ENCODE measurements at places on chromosomes 7 and 10.

DNA sequence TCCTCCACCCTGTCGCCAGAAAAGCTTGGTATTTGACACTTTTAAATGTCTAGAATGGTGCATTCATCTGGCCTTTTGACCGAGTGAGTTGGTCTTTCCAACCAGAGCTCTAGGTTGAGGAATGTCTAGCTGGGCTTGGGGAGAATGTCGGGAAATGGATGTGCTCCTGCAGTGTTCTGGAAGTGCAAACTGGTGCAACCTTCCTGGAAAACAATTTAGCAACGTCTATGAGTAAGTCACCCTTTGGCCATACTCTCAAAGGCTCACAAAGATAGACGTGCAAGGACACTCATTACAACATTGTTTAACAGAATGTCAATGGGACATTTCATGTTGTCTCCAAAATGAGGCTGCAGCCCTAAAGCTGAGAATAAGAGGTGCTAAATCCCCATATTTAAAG, 12.2 kb upstream of the NMT2 start:
- no peak for DNase-seq

GRCh38 chr10:38038932-38039245, 28.4 kb downstream of the ZNF33A start:
- no peak for DNase-seq

DNA sequence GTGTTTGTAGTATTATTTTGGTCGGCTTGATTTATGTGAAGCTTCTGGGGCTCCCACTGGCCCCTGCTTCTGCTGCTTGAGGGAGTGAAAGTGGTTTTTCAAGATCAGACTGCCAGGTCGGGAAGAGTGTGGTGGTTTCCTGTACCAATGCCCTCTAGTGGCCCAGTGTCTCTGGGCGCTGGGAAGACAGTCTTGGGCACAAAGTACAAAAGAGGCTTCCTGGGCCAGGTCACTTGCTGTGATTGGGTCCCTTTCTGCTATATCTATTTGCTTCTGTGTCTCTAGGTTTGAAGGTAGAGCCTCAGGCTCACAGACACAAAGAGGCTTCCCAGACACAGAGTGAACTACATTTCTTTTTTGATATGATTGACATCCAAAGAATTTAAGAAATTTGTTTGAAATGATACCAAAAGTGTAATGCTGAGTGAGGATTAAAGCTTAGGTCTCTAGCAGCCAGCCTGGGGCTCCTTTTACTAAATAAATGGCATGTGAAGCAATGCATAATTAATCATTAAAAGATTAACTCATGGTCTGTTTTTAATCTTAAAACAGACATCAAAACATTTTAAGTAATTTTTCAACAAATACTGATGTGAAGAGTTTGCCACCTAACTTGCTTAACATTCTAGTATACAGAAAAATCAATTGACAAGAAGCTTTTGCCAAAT, 36.3 kb downstream of the ABCB1 start:
- no peak for DNase-seq

- DNase-seq, result no peak
Observed at GRCh38 chr7:139457153-139457946, 26.1 kb downstream of the KLRG2 start.

DNA sequence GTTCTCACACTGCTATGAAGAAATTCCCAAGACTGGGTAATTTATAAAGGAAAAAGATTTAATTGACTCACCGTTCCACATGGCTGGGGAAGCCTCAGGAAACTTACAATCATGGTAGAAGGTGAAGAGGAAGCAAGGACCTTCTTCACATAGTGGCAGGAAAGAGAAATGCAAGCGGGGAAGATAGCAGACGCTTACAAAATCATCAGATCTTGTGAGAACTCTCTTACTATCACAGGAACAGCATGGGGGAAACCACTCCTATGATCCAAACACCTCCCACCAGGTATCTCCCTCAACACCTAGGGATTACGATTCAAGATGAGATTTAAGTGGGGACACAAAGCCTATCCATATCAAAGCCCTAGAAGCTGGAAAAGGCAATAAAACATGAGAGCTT, 130.8 kb downstream of the MDFIC start:
- DNase-seq, result no peak
